Omental fat pad (tissue), 4 donors: ENCODE measurements at places on chromosomes 1 and 21.
A peak's percentile ranks its signal among the peaks of the same experiment; 100 is the strongest.

DNA sequence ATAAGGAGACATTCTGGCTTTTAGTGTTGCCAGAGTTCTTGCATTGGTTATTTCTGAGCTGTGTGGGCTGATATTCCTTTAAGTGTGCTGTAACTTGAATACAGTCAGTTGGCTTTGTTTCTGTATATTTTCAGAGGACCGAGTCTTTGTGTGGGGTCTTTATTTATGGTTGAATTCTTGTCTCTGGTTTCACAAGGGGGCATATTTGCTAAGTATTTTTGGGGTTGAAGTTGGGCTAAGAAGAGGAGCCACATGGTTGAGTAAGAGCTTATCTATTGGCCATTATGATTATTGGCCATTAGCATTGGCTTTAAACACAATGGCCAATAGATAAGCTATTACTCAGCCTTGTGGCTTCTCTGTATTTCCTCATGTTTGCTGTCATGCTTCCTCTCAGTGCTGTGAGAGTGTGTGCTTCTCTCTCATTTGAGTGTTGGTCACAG, 26.3 kb upstream of the PTGFR start:
- DNase-seq, result no peak

DNA sequence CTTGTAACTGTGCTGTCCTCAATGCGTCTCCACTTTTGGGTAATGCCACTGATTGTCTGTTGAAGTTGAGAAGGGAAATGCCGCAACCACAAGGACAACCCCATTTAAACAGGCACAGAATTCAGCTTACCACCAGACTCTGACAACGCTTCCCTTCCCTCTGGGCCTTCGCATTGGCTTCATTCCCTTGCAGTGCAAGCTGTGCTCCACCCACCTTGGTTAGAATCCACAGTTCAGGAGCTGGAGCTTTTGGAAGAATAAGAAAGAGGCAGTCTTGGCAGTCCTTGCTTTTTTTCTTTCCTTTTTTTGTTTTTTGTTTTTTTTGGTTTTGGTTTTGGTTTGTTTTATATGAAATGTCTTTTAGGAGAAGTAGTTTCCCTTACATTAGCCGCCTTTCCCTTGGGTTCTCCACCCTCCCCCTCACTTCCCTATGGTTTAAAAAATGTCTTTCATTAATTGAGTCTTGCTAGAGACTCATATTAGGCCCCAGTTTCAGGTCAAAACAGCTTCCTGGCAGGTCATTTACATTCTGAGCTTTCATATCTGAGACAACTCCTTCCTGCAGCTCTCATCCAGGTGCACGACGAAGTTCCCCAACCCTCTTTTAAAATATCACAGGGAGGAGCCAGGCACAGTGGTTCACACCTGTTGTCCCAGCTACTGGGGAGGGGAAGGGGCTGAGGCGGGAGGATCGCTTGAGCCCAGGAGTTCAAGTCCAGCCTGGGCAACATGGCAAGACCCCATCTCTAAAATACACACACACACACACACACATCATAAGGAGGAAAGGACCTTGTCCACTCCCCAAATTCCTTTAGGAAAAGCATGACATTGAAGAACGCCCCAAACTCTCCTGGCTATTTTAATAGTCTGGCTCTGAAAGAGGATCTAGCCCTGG, 20.7 kb upstream of the LAX1 start:
- no peak for DNase-seq

- no peak for DNase-seq
Measured at GRCh38 chr1:204714861-204715511, 29.4 kb upstream of the LRRN2 start.

DNA sequence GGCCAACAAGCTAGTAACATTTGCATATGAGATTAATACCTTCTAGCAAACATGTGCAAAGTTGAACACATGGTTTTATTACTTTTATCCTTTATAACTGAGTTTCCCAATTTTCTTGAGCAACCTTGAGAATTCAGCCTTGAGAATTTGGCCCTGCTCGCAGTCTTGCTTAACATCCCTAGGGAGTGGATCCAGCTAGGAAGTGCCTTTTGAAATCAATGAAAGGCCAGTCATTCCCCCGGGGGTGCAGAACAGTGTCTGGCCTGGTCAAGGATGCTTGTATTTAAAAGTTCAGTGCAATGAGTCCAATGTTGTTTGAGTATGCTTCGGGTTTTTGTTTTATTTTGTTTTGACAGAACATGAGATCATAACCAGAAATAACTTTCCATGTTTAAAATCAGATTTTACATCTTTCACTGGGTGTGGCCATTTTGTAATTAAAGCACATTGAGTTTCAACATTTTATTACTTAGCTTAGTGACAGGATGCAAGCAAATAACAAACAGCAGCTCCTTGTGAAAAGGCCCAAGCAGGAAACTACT, 16.7 kb downstream of the PALMD start:
- peak; percentile 57 for DNase-seq

DNA sequence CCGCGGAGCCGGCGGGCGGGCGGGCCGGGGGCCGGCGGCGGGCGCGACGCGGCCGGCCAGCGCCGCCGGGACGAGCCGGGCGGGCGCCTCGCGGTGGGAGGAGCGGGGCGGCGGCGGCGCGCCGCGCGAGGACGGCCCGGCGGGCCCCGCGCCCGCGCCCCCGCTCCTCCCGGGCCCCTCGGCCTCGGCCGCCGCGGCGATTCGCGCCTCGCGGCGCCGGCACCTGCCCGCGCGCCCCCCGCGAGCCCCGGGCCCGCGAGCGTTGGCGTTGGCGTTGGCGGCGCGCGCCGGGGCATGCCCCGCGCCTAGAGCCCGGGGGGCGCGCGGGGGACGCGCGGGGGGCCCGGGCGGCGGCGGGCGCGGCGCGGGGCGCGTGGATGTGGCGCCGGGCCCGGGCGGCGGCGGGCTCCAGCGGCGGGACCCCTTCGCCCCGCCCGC, at the start of gene SKI:
Gene SKI, plus strand, starts transcription at position 163 of the 438 bp plus-strand sequence. CDS start 448 bp downstream, outside the sequence.
- no peak for DNase-seq

- DNase-seq, result no peak
Measured at GRCh38 chr1:96927125-96927524, 205.5 kb downstream of the PTBP2 start.

- DNase-seq, result no peak
Measured at GRCh38 chr1:109887271-109887670, 23.4 kb upstream of the CSF1 start.

- DNase-seq, result no peak
Measured at GRCh38 chr1:45221716-45222115, 15.3 kb upstream of the ZSWIM5 start.

DNA sequence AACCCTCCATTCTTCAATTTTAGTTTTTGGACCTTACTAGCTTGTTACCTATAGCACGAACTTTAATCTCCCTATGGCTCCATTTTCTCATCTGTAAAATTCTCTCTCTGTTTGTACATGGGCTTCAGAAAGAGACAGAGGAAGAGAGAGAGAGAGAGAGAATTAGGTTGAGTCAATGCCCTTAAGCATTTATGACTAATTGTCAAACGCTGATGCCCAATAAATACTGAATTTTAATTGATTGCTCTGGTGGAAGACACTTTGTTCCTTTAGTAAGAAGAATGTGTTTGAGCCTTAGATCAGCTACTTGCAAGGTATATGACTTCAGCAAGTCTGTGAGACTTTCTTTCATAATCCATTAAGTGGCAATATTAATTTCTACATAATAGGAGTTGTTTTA, 743.1 kb upstream of the ADGRL4 start:
- DNase-seq, result no peak

GRCh38 chr1:91123319-91123718, 101.5 kb upstream of the ZNF644 start:
- no peak for DNase-seq

GRCh38 chr1:159921700-159922504, 3.4 kb downstream of the TAGLN2 start:
- no peak for DNase-seq

DNA sequence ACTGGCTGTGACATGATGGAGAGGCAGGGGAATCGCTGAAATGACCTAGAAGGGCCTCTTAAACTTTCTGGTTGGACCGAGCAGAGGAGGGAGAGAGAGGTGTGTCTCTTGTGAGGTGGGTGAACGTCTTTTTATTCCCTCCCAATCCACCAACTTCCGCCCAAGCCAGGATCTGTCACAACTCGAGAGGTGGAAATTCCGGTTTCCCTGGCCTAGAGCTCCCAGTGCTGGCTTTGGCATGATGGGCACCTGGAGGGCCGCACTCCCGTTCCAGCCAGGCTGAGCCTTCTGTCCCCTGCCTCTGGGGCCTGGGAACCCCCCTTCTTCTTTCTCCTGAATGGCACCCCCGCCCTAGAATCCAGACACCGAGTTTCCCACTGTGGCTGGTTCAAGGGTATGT, at the start of gene SEMA4A:
Gene SEMA4A, plus strand, starts transcription at position 224 of the 400 bp plus-strand sequence. CDS start 994 bp downstream, outside the sequence.
- DNase-seq, result no peak

DNA sequence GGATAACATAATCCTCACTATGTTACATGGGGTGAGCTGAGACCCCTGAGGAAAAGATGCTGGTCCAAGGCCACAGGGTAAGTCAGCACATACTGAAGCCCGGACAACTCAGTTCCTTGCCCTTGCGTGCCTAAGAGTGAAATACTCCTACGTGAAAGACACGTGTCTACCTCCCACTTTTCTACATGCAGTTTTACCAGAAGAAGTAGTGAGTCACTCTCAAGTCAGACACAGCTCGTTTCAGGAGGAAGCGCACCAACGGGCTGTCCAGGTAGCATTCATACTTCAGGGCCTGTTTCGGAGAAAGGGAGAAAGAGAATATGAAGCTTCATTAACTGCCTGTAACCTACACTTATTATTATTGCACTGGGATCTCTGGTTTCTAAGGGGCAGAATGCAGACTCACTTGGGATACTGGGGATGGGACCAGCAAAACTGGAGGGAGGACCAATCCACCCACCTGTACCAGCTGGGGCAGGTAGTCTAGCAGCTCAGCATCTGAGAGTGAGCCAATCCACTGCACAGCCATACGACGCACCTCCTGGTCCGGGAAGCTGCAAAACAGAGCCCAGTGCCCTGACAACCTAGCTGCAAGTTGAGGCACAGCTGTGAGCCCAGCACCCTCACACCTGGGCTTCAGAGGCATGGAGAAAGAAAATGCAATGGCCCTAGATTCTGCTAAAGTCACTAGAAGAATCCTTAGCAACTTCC, 32.4 kb upstream of the PPP1R15B start:
- no peak for DNase-seq

GRCh38 chr1:76218888-76219287, 144.3 kb downstream of the ST6GALNAC3 start:
- no peak for DNase-seq

DNA sequence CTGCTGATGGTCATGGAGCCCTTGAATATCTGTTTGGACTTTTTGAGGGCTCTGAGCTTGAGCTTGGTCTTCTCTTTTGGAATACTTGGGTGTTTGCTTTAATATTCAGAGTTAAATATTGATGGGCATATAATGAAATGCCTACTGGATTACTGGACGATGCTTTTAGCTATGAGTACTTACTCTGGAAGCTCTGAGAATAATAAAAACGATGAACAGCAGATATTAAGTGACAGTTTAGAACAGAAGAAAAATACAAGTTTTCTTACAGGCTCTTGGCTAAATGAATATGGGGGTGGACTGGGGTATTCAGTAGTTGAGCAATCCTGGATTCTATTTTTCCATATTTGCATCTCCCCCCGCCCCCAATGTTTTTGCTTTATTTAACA, 20.7 kb downstream of the GALNT2 start:
- DNase-seq, result no peak

DNA sequence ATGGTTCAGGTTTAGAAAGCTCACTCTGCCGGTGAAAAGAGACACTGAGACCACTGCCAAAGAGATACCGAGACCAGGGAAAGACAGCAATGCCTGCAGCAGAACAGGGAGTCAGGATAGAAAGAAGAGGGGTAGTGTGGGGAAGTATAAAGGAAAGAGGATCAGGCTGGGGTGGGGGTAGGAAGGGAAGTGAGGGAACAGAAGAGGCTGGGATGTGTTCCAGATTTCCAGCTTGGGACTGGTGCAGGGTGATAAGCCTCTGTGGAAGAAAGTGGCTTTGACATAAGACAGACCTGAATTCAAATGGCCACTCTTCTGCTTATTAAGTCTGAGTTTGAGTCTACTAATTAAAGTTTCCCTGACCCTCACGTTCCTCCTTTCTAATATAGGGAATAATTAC, 105.9 kb downstream of the PIK3R3 start:
- no peak for DNase-seq
